ENCODE measurements at places on chromosomes 12 and 14.

- no peak for DNase-seq
Measured at GRCh38 chr14:90274808-90275457, 18.6 kb downstream of the PSMC1 start.

- no peak for DNase-seq
Measured at GRCh38 chr12:51729331-51729730, 119.2 kb downstream of the FIGNL2 start.

DNA sequence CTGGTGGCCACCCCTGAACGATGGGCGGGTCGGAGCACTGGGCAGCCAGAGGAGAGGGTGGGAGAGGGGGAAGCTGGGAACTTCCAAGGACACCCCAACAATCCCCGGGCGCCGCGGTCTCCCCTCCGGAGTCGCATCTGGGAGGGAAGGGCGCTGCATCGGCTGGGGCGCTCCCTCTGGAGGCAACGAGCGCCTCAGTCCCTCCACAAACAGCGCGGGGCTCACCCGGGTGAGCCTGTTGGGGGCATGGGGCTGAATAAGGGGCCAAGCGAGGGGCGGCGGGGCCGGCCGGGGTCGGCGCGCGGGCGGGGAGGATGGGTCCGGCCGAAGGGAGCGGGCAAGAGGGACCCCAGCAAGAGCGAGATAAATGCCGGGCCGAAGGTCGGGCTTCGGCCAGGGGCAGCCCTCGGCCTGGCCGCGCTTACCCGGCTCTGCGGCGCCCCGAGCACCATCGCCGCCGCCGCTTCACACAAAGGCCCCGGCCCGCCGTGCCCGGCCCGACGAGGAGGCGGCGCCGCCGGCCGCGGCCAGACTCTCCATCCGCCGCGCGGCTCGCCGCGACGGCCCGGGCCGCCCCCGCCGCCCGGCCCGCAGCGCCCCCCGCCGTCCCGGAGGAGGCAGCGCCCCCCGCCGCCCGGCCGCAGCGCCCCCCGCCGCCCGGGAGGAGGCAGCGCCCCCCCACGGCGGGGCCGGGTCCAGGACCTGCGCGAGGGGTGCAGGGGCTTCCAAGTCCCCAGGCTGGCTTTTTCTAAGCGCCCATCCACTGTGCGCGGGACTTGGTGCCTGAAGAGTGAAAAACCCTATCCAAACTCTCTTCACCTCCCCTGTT is at the start of gene ZBTB39:
Gene ZBTB39, minus strand, starts transcription at position 567 of the 829 bp plus-strand sequence. CDS start 1,629 bp downstream, outside the sequence.
- peak; percentile 93 for DNase-seq

GRCh38 chr12:105369014-105369413 is 38.5 kb downstream of the C12orf75 start:
- no peak for DNase-seq

DNA sequence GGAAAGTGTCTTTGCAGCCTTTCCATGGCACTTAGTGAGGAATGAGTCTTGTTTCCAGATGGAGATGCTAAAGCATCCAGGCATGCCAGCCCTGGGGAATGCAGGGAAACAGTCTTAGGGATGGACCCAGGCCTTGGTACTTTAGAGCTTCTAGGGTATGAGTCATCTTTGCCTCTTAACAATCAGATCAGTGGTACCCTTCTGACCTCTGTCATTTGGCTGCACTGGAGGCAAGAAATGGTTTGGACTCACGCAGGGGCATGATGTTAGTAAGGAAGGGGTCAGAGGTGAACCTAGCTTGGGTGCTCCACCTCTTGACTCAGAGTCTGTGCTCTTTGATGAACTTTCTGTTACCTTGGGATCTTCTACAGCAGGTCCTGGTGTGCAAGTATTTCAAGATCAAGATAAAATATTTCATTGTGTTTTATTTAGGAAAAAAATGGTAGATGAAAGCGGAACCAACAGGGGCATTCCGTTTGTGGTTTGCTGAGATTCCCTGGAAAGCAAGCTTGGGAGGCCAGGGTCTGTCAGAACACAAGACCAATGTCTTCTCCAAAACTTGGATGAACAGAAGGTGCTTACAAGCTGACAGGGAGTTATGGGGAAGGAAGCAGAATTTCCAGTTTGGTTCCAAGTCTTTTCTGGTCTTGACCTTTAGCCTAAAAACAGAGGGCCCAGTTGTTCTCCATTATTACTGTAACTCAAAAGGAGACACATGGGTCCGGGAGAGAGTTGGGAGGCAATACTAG is 216.2 kb downstream of the ZFP36L1 start:
- DNase-seq, result no peak

GRCh38 chr12:6763380-6763779 is 2.8 kb upstream of the PTMS start:
- DNase-seq, result no peak

- no peak for DNase-seq
Measured at GRCh38 chr14:105665247-105665950, 139.0 kb downstream of the TMEM121 start.

- DNase-seq, result no peak
Measured at GRCh38 chr14:31336646-31337045, 83.7 kb downstream of the HEATR5A start.

DNA sequence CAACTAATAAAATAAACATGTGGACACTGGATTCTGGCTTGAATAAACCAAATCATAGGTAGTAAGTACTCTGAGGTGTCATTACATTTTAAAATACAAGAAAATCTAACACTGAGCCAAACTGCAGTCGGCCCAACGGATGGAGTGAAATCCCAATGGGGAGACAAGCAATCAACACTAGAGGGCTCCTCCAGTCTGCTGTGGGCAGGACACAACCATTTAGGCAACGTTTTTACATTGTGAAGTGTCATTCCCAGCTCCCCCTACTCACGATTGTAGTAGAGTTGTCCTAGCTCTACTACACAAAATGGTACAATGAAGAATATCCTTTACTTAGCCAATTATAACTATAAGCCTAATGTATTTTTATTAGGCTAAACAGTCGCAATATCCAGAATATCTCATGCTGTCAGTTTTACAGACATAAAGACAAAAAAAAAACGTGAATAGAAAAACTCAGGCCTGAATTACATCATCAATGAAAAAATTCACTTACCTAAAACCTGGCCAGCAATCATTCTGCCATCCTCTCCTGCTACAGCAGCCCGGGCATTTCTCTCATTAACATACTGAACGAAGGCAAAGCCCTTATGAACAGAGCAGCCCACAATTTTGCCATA is 35.7 kb downstream of the HNRNPC start:
- DNase-seq, result no peak

- DNase-seq, result no peak
Measured at GRCh38 chr14:102066041-102066451, 20.8 kb downstream of the HSP90AA1 start.

DNA sequence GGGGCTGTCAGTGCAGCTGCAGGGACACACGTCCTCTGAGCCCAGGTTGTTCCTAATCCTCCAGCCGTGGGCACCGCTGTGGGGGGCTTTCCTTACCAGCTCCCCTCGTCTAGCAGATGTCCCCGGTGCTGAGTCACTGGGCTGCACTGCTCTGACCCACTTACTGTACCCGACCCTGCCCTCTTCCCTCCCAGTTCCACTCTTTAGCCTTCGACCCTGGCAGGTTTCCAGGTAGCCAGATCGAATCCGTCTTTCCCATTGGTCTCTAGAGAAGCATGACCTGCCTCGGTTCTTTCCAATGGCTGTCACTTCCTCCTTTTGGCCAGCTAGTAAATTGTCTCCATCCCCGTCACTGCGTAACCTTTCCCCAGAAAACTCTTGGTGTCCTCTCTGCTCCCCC is 48.4 kb downstream of the ELK3 start:
- no peak for DNase-seq

Measured in germinal center (tissue), 1 donor.